SK-N-DZ (cell line): ENCODE measurements at places on chromosomes 2 and 18.
A peak's percentile ranks its signal among the peaks of the same experiment; 100 is the strongest.

DNA sequence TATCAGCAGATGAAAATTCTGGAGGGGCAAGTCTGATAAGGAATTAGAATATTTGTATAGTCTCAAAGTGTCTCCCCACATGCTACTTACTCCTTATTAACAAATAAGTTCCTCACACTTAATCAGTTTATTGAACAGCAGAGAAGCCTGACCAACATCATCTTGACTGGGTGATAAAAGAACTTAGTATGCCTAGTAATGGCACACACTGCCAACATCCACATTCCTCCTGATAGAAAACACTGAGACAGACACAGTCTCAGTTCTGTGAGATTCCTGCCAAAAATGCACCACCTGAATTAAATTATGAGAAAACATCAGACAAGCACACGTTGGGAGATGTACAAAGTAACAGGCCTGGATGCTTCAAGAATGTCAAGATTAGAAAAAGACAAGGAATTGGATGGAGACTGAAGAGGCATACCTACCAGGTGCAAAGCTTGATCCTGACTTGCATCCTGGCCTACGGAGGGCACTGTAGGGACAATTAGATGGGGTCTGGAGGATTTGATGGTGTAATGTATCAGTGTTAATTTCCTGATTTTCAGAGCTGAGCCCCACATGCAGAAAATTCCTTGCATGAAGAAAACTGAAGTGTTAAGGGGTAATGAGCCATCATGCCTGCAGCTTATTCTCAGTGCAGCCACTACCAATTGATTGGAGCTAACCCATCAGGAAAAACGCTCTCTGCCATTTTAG is 200.4 kb upstream of the SH3BP4 start:
- no peak for DNase-seq

DNA sequence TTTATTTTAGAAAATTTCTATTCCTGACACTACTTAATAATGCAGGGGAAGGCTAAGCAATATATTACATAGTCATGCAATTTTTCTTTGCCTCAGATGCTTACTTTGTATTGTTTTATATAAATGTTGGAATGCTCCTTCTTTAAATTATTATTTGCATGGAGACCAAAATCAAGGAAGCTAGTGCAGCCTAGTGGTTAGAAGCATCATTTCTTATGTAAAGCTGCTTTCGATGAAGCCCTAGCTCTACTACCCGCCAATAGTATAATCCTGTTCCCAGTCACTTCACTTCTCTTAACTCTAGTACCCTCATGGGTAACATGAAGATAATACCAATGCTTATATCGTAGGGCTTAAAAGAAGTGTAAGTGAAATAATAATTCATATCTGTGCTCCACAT is 198.9 kb downstream of the LRATD1 start:
- DNase-seq: no peak

GRCh38 chr2:63743982-63744966 is 97.4 kb upstream of the UGP2 start:
- peak; percentile 62 for DNase-seq

DNA sequence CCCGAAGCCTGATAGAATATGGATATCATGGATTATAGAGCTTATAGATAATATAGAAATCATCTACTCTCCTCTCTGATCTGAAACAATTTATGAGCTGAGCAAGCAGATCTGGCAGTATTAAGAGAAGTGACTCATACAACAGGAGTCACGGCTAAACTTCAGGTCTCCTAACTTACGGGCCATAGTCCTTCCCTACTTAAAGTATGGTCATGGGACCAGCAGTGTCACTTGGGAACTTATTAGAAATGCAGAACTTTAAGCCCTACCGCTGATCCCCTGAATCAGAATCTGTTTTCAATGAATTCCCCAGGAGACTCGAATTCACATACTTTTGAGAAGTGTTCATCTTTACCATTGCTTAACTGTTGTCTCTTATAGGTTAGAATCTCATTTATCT is 195.7 kb upstream of the FANCL start:
- no peak for DNase-seq

DNA sequence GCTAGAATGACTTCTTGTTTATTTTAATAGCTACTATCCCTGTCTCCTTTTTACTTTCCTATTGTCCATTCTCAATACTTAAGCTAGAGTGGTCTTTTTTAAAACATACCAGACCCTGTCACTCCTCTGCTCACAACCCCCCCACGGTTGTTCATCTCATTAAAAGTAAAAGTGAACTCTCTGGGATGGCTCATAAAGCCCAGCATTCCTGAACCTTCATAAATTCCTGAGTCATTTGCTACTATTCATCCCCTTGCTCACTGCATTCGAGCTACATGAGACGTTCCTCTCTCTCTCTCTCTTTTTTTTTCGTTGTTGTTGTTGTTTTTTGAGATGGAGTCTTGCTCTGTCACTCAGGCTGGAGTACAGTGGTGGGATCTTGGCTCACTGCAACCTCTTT is 148.7 kb upstream of the DSEL start:
- no peak for DNase-seq

GRCh38 chr18:58387716-58388115 is 241.2 kb downstream of the ALPK2 start:
- no peak for DNase-seq

DNA sequence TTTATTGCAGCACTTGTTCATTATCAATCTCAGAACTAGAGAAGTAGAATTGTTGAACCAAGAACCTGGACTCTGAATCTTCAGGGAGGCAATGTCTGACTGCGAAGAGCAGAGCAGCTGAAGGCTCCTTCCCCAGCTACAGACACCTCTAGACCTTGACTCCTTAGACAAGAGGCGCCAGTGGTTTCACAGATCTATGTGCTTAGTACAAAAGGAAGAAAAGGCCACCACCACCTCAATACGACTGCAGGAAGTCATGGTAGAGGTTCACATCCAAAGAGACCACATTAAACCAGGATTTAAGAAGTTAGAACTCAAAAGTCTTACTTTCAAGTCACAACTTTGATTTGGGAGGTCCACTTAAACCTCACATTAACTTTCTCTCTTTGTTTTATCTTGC is 158.1 kb upstream of the VRK2 start:
- no peak for DNase-seq

DNA sequence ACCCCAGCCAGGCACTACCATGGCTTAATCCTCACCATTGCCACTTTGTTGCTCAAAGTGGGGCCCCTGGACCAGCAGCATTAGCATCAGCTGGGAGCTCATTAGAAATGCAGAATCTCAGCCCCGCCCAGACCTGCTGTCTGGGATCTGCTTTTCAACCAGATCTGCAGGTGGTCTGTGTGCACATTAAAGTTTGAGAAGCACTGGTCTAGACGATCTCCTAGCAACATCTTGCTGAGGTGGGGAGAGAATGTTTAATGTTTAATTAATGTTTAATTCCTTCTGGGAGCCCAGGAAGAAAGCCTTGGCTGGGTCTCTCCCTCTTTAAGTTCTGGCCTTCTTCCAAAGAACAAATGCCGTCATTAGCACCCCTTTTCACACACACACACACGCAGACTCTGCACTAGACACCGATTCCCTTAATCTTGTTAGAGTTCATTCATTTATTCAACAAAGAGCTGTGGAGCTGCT is 53.7 kb downstream of the EDAR start:
- no peak for DNase-seq

- no peak for DNase-seq
Observed at GRCh38 chr2:129299756-129300155, 679.7 kb upstream of the RAB6C start.

GRCh38 chr2:177929662-177930522 is 142.7 kb downstream of the PDE11A start:
- no peak for DNase-seq

GRCh38 chr2:196201229-196202009 is 30.0 kb upstream of the STK17B start:
- DNase-seq: no peak

GRCh38 chr18:77210249-77210648 is 39.4 kb upstream of the GALR1 start:
- DNase-seq: no peak

GRCh38 chr2:228786901-228787300 is 484.2 kb downstream of the PID1 start:
- no peak for DNase-seq

DNA sequence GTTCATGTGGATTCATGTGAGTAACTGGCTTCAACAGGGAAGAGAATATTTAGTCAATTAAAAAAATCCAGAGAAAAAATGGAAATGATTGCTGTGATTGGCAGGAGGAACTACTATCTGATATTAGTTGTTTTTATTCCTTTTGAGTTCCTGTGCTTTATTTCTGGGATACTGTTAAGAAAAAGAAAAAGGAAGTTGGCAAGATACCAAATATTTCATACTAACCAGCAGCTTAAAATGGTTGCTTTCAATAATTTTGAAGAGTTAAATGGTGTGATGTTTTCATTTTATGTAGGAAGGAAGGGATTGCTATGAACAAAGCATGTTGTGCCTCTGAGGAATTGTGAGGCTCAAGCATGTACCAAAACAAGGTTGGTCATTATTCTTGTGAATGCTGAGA is 8.1 kb upstream of the MTX2 start:
- DNase-seq: no peak

DNA sequence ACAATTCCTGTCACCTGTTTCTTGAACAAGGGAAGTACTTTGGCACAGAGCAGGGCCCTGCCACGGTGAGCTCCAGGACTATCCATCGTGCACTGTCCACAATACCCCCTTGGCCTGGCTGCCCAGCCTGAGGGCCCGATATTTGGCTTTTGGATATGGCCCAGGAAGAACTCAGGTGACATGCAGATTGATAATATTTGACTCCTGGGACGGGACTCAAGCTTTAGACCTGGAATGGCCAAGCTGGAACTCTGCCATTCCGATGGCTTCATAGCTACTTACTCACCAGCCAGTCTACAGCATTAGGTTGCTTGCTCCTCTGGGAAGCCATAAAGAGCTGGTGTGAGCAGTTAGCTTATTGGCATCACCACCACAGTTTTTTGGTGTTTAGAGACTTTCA is 26.6 kb downstream of the EML6 start:
- DNase-seq: no peak

GRCh38 chr18:36187826-36188721 is 777 bp downstream of the MOCOS start:
- no peak for DNase-seq

DNA sequence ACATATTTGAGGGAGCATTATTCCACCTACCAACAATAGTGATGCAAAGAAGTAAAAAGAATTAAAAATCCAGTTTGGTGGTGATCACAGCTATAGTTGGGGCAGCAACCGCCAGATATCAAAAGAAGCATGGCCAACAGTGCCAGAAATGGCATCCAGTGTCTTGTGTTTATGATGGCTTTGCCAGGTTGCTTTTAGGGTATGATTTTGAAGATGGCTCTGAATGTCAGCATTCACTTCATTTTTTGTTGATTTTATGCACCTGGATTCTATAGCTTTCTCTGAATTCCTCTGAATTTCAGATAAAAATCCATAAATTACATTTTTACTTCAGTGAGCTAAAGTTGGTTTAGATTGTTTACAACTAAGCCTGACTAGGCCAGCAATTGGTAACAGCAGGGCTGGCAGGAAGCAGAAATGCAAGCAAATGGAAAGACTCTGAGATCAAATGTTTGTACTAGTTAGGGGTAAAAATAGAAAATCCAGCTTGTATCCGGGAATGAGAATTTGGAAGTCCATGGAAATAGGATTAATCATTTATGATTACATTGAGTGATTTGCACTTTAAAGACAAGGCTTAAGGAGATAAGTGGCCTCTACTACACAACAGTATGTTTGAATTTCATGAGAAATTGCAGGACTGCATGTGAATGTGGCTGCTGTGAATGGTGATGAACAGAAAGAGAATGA is 40.4 kb downstream of the COL3A1 start:
- DNase-seq: no peak

GRCh38 chr2:145802133-145802532 is 1282.2 kb upstream of the ZEB2 start:
- no peak for DNase-seq

DNA sequence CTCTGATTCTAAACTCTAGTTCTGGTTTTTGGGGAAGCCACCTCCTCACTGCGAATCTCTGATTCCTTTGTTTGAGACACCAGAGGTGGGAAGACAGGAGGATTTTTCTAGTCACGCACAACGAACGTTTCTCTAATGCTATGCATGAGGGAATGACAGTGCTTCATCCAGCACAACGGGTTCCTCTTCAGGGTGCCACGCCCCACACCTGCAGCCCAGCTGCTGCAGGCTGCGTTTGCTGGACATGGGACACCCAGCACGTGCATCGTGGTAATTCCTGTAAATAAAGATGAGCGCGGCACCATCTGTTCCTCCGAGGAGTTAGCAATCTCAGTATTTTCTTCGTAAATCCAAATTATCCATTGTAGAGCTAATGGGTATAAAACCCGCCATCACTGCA is 37.5 kb upstream of the TPO start:
- no peak for DNase-seq

- peak; percentile 18 for DNase-seq
Observed at GRCh38 chr2:226730481-226730880, 69.1 kb downstream of the IRS1 start.

DNA sequence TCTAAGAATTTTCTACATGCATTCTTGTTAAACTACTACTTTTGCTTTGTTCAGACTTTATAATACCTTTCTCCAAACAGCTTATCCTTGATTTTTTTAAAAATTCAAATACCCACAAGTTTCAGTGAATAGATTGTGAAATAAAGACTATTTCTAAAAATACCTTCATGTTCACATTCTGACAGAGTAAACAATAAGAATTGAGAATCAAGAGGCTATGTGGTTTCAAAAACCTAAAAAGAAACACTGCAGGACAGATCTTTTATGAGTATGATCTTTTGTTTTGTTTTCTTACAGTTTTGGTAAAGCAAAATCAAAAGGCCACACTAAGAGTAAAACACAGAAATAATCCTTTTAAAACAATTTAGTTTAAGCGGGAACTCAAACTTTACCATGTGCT is 21.2 kb downstream of the ALS2 start:
- DNase-seq: no peak

DNA sequence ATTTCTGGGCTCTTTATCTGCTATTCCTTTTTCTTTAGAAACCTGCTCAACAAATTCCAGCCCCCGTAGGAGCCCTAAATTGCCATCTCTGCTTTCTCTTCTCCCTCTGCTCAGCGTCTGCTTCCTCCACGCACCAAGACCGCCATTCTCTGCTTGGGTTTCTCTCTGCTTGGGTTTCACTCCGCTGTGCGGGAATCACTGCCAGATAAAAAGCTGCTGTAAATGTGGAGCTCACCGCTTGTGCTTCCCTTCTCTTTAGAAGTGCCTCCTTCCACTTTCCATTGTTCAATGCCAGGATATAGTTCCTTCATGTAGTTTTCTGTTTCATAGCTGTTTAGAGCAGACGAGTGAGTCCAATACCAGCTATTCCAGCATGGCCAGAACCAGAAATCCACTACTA is 45.9 kb downstream of the TMEM237 start:
- DNase-seq: no peak

- DNase-seq: no peak
Observed at GRCh38 chr2:237996021-237996593, 29.3 kb downstream of the UBE2F start.

GRCh38 chr2:102046135-102046986 is 54.6 kb downstream of the IL1R2 start:
- no peak for DNase-seq

GRCh38 chr2:233600386-233600785 is 17.0 kb upstream of the UGT1A8 start:
- DNase-seq: no peak

- no peak for DNase-seq
Observed at GRCh38 chr2:109331081-109331480, 202.1 kb downstream of the SH3RF3 start.
